ENCODE measurements at places on chromosomes 1 and 21. TPM values are rescaled to one million over a fixed set of nuclear protein-coding genes. Genes with fewer than 3 reads are reported as not detected.

GRCh38 chr1:93995837-93996536 is 86.8 kb upstream of the GCLM start:
- no peak for DNase-seq
- no peak overlapping the region for H3K4me3 ChIP-seq
- H3K27me3 ChIP-seq, result peaks cover 7% of the 10 kb centered on the region
- no peaks in the 10 kb centered on the region for H3K36me3 ChIP-seq
- peaks cover 5% of the 10 kb centered on the region for H3K4me1 ChIP-seq

GRCh38 chr21:17679002-17679600 is 66.4 kb upstream of the BTG3 start:
- no peaks in the 10 kb centered on the region for H3K27me3 ChIP-seq
- H3K4me3 ChIP-seq, result no peak overlapping the region
- no peaks in the 10 kb centered on the region for H3K36me3 ChIP-seq
- H3K27ac ChIP-seq, result no peak overlapping the region

DNA sequence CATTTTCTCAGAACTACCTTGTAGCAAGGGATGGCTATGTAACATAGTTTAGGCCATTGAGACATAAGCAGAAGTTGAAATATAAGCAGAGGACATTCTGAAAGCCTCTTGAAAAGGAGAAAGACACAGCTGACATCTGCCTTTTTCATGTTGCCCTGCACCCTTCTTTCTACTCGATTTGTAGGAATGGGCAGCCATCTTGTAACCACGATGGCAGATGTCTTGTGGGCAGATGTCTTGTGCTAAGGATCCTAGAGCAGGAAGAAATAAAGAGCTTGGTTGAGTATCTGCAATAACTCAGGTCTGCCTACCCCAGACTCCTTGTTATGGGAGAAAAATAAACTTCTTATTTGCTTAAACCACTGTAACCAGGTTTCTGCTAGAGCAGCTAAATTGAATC is 351.0 kb downstream of the PDE4B start:
- H3K27ac ChIP-seq, result no peak overlapping the region
- H3K4me3 ChIP-seq, result no peak overlapping the region
- H3K27me3 ChIP-seq, result no peaks in the 10 kb centered on the region
- DNase-seq, result no peak
- no peaks in the 10 kb centered on the region for H3K36me3 ChIP-seq

- no peak overlapping the region for H3K27ac ChIP-seq
- H3K27me3 ChIP-seq, result no peaks in the 10 kb centered on the region
- peaks cover 4% of the 10 kb centered on the region for H3K36me3 ChIP-seq
- no peak for DNase-seq
- peaks cover 24% of the 10 kb centered on the region for H3K4me1 ChIP-seq
- peak overlapping the region; percentile 57 for H3K4me3 ChIP-seq
Measured at GRCh38 chr1:43951021-43951985, 4.6 kb downstream of the IPO13 start.

DNA sequence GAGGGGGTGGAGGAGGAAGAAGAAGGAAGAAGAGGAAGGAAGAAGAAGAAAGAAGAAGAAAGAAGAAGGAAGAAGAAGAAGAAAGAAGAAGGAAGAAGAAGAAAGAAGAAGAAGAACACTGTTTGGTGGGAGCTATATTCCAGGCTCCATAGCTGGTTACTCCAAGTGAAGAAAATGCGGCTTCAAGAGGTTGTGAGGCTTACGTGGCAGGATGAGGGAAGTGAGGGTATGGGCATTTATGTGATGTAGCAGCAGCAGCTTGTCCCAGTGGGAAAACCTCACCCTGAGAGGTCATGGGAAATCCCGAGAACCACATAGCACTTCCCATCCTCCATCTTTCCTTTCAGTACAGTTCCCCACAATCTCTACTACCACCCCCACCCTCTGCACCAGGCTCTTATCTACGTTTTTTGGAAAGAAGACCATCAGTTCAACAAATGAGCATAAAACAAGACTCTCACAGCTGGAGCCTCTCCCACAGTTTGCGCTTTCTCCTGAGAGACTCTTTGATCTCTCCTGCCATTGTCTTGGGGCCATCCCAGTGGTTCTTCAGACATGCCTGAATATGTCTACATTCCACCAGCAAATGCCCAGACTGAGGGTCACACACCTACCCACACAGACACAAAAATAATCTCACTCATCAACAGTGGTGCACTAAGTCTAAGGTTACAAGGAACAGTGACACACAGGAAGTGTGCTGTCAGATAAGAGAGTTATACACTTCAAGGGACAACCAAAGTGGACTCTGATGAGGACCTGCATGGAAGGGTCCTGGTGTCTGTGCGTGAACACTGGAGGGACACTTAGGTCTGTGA is 77.9 kb upstream of the KCNJ15 start:
- DNase-seq, result no peak
- no peaks in the 10 kb centered on the region for H3K27me3 ChIP-seq
- H3K27ac ChIP-seq, result no peak overlapping the region
- H3K36me3 ChIP-seq, result peaks cover 2% of the 10 kb centered on the region
- H3K4me1 ChIP-seq, result no peaks in the 10 kb centered on the region
- H3K4me3 ChIP-seq, result no peak overlapping the region

- H3K27ac ChIP-seq, result no peak overlapping the region
- H3K27me3 ChIP-seq, result no peaks in the 10 kb centered on the region
- H3K4me1 ChIP-seq, result no peaks in the 10 kb centered on the region
- no peak overlapping the region for H3K4me3 ChIP-seq
- H3K36me3 ChIP-seq, result no peaks in the 10 kb centered on the region
Measured at GRCh38 chr1:199089393-199090122, 450.7 kb downstream of the PTPRC start.

GRCh38 chr1:204592246-204592948 is 76.2 kb downstream of the MDM4 start:
- H3K4me1 ChIP-seq, result no peaks in the 10 kb centered on the region
- no peaks in the 10 kb centered on the region for H3K36me3 ChIP-seq
- no peak overlapping the region for H3K4me3 ChIP-seq
- no peak for DNase-seq
- H3K27me3 ChIP-seq, result no peaks in the 10 kb centered on the region
- peak overlapping the region; percentile 32 for H3K27ac ChIP-seq

GRCh38 chr1:178500091-178500770 is 3.5 kb upstream of the CLEC20A start:
- no peaks in the 10 kb centered on the region for H3K27me3 ChIP-seq
- H3K4me1 ChIP-seq, result peaks cover 7% of the 10 kb centered on the region
- no peaks in the 10 kb centered on the region for H3K36me3 ChIP-seq
- no peak overlapping the region for H3K4me3 ChIP-seq

DNA sequence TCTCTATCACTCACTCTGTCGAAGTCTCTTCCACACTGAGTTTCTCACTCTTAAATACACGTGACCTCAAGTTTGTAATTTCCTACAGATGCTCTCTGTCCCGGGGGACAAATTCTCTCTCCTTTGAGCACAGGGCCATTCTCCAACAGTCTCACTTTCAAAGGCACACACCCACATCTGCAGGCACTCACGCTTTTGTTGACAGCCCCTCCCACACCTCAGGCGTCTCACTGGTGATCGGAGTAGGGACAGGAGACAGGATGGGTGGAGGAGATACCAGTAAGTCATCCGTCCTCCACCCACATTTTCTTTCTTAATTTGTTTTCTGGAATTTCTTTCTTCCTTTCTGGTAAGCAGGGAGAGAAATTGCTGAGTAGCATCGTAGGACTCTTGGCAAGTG is 40.6 kb upstream of the GREM2 start:
- no peak overlapping the region for H3K4me3 ChIP-seq
- H3K4me1 ChIP-seq, result peaks cover 6% of the 10 kb centered on the region
- DNase-seq, result no peak
- no peaks in the 10 kb centered on the region for H3K27me3 ChIP-seq
- no peak overlapping the region for H3K27ac ChIP-seq
- no peaks in the 10 kb centered on the region for H3K36me3 ChIP-seq

GRCh38 chr1:38685388-38685787 is 174.2 kb downstream of the RRAGC start:
- H3K36me3 ChIP-seq, result no peaks in the 10 kb centered on the region
- H3K4me3 ChIP-seq, result no peak overlapping the region

GRCh38 chr1:119637710-119638109 is 10.4 kb downstream of the ZNF697 start:
- no peaks in the 10 kb centered on the region for H3K27me3 ChIP-seq
- no peak overlapping the region for H3K27ac ChIP-seq
- peaks cover 37% of the 10 kb centered on the region for H3K4me1 ChIP-seq
- no peak overlapping the region for H3K4me3 ChIP-seq
- peaks cover 3% of the 10 kb centered on the region for H3K36me3 ChIP-seq

DNA sequence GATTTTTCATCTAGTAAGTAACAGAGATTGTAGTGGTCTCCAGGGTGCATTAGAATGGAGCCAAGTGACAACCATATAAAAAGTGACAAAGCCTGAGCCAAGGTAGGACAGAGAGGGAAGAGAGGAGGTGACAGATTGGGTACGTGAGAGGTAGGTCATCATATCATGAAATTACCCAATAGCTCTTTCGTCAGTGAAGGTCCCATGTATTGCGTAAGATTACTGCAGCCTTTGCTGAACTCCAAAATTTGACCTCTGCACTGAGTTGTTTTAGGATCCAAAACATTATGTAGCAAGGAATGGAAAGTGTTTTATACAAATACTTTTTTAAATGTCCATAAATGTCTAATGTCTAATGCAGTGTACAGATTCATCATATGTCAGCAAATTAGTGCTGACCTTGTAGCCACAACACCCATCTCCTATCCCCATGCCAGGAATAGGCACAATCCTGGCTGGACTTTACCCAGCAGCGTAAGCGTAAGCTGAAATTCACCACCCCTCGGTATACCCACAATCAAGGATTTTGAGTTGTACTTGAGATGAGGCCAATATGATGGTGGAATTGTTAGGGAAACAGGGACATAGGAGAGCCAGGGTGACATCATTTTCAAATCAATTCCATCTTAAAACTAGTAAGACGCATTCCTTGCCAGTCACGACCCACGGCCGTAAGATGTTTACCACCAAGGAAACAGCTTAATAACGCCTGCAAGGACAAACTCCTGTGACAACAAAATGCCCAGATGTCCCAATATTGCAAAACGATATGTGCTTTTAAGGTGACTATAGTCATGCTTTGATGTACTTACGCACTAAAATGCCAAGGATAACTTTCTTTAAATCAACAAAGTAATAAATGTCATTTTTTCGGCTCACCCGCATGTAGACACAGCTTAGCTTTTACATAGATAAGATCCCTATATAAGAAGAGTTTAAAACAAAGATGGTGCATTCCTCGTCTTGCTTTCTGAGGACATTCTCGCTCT is 38.1 kb upstream of the GREM2 start:
- H3K27me3 ChIP-seq, result no peaks in the 10 kb centered on the region
- DNase-seq, result no peak
- H3K36me3 ChIP-seq, result no peaks in the 10 kb centered on the region
- H3K4me3 ChIP-seq, result no peak overlapping the region
- H3K27ac ChIP-seq, result no peak overlapping the region

DNA sequence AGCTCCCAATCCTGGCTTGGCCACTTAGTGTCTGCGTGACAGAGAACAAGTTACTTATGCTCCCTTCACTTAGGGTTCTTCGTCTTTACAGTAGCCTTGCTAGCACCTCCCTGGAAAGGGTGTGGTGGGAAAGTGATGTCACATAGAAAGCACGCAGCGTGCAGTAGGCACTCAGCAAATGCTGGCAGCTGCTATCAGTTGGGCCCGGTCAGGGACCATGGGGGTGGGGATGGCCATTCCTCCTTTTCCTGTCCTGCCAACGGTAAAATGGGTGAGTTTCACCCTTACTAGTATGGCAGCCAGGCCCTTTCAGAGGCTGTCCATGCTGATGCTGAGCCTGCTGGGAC is 6.2 kb upstream of the KCNA10 start:
- no peaks in the 10 kb centered on the region for H3K4me1 ChIP-seq
- DNase-seq, result no peak
- H3K27ac ChIP-seq, result no peak overlapping the region
- no peaks in the 10 kb centered on the region for H3K36me3 ChIP-seq
- peaks cover 75% of the 10 kb centered on the region for H3K27me3 ChIP-seq
- no peak overlapping the region for H3K4me3 ChIP-seq

- no peaks in the 10 kb centered on the region for H3K27me3 ChIP-seq
- peaks cover 54% of the 10 kb centered on the region for H3K4me1 ChIP-seq
- no peak overlapping the region for H3K4me3 ChIP-seq
- H3K27ac ChIP-seq, result peak overlapping the region; percentile 9
- peaks cover 10% of the 10 kb centered on the region for H3K36me3 ChIP-seq
- DNase-seq, result no peak
Measured at GRCh38 chr1:219687779-219688178, 74.9 kb upstream of the ZC3H11B start.

DNA sequence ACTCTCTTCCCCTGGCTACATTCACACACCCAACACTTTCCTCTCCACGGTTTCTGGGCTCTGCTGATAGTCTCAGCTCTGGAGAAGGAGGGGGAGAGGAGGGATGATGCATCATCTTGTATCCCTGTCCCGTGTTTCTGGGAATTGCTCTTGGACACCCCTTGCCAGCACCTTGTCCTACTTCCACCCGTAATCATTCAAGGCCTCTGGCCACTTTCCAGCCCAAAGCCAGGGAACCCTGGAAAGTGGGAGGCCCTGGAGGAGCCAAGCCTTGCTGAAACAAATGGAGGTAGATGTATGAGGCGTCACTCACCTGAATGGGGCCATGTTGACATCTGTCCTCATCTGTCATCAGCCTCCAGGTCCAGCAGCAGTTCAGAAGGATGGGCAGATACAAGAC is 4.4 kb downstream of the PLEKHO1 start:
- peaks cover 50% of the 10 kb centered on the region for H3K4me1 ChIP-seq
- H3K27me3 ChIP-seq, result no peaks in the 10 kb centered on the region
- H3K4me3 ChIP-seq, result peak overlapping the region; percentile 82
- H3K27ac ChIP-seq, result no peak overlapping the region
- no peak for DNase-seq

- H3K4me1 ChIP-seq, result no peaks in the 10 kb centered on the region
- no peak overlapping the region for H3K27ac ChIP-seq
- H3K27me3 ChIP-seq, result no peaks in the 10 kb centered on the region
- H3K36me3 ChIP-seq, result peaks cover 7% of the 10 kb centered on the region
Measured at GRCh38 chr1:6378096-6378746, 15.3 kb downstream of the ACOT7 start.

- H3K4me3 ChIP-seq, result no peak overlapping the region
- H3K27ac ChIP-seq, result no peak overlapping the region
- DNase-seq, result no peak
- no peaks in the 10 kb centered on the region for H3K36me3 ChIP-seq
Measured at GRCh38 chr1:2496087-2496622, 20.1 kb downstream of the PLCH2 start.

DNA sequence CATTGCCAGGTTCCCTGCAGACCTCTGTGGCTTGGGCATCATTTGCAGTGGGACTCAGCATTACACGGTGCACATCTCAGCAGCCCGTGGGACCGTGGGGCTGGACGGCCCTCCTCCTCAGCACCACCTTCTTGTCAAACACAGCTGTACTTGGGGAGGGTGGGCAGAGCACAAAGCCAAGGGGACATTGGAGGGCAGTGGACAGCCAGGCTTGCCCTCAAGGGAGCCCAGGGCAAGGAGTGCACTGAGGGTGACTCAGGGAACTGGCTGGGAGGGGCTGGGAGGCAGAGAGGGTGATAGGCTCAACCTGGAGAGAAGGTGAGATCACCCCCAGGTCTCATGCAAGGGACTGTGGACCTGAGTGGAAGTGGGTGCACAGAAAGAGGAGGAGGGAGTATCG is 3.4 kb downstream of the CAPN9 start:
- DNase-seq, result no peak
- H3K36me3 ChIP-seq, result no peaks in the 10 kb centered on the region
- peaks cover 52% of the 10 kb centered on the region for H3K4me1 ChIP-seq
- no peak overlapping the region for H3K27ac ChIP-seq

RAP1GAP gene
- 5.3 TPM for total RNA-seq

MEGF6 gene
- 38.8 TPM for total RNA-seq

SPRR2E gene
- total RNA-seq, result not detected

CR1 gene
- not detected for total RNA-seq

KLF17 gene
- total RNA-seq, result 0.34 TPM

S100A2 gene
- not detected for total RNA-seq

SMPDL3B gene
- total RNA-seq, result not detected

ADAMTSL4 gene
- total RNA-seq, result 0.44 TPM

All from neural crest cell (in vitro differentiated cells).